NCI-H187 treated with DMSO at 0.1 percent for 48 hours (cell line): ENCODE measurements at places on chromosomes 13 and 19.

DNA sequence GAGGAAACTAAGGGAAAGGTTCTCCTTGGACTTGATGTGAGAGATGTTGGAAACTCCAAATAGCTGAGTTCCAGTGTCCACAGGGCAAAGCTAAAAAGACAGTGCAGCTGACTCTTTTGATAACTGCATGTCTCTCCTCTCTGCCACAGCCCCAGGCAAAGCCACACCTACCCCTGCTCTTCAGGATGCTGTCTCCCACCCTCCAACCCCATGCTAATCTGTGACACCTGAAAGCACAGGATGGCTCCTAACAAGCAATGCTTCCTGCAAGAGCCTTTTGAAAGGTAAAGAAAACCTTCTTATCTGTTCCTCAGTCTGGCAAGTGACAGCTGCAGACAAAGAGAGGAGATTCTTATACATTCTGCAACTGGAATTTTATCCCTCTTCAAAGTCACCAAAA lies 14.5 kb downstream of the SLC46A3 start:
- DNase-seq, result no peak

- DNase-seq, result no peak
These were observed 11.9 kb downstream of the EPS8L1 start for GRCh38 chr19:55087542-55087901.

DNA sequence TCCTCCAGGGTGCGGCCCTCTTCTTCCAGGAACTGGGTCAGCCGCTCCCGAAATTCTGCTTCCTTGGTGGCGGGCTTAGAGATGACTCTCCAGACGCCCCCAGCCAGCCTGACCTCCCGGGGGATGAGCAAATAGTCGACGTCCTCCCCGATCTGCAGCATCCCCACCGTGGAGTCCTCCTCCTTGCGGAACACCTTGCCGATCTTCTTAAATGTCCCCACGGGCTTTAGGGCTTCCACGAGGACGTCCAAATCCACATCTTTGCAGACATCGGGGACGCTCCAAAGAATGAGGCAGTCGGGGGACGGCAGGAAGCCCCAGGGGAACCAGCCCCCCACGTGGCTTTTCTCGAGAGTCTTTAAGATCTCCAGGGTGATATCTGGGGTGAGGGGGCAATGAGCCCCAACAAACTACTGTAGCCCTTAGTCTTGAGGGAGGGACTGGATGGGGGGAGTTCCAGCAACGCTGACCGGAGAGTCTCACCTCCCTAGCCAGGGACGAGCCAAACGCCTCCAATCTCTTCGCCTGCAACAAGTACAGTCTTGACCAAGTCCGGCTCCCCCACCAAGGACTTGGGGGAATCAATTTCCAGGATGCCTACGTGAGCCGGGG lies 608 bp downstream of the CCDC8 start:
- DNase-seq, result no peak

DNA sequence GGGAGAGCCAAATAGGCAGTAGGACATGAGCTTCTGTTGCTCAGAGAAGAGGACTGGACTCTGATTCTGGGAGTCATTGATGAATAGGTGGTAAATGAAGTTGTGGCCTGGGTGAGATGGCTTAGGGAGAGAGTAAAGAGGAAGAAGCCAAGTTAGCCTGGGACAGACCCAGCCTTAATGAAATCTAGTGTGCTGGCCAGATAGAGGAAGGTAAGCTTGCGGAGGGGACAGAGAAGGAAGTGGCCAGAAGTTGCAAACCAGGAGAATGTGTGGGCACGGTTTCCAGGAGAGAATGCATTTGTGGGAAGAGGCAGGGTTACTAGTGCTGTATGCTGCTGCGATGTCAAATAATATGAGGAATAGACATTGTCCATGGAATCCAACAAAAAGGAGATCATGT lies 83.3 kb upstream of the OLFM4 start:
- no peak for DNase-seq

GRCh38 chr13:34076319-34076718 lies 258.4 kb downstream of the RFC3 start:
- DNase-seq, result no peak
